PC-3 (cell line): ENCODE measurements at places on chromosomes 3 and 15. TPM values are rescaled to one million over a fixed set of nuclear protein-coding genes. Genes with fewer than 3 reads are reported as not detected.

Gene MPI
- 30.6 and 35.2 TPM in 2 replicates for total RNA-seq

Gene ZNF502
- not detected in 2 replicates for total RNA-seq

Gene FILIP1L
- not detected in 2 replicates for total RNA-seq

Gene SNTN
- not detected in 2 replicates for total RNA-seq

Gene PDCD10
- 80.5 and 105 TPM in 2 replicates for total RNA-seq

Gene TRH
- not detected in 2 replicates for total RNA-seq

DNA sequence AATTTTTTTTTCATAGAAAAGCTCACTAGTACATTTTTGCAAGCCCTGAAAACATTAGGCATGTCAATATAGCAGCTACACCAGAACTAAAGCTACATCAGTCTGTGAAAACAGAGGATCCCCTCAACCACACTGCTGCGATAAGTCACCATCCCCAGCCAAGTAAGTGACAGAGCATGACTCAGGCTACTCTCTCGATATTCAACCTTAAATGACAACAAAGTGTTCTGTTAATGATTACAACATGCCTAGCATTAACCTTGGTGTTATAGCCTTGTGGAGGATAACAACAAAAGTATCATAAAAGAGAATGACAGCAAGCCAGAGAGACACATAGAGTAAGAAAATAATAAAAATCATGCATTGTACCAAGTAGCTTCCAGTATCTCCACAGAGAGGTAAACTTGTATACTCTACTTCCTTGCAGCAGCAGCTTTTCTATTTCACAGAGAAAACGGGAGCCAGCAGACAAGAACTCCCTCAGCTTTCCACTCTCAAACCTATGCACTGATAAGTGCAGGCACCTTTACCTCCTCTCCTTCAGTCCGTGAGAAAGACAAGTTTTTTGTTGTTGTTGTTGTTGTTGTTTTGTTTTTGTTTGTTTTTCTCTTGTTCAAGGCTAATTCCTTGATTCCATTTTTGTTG, 76.6 kb downstream of the GBE1 start:
- peak; percentile 38 for DNase-seq

DNA sequence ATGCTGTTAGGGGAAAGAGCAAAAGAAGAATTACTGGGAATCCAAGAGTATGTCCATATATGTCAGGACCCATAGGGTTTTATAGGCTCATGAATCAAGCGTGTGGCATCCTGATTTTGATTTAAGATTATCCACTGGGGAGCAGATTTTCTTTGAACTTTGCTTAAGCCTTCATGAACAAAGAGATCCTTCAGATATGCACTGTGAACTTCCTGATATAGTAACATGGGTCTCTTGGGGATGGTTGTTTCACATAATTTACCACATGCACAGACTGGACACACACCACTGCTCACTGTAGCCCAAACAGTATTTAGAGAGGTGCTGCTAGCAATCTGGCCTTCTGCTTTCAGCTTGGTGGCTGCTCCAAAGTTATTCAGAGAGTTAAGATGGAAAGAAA, 200.9 kb upstream of the ZPLD1 start:
- DNase-seq: peak; percentile 78

GRCh38 chr15:76108021-76108723, 48.4 kb downstream of the TMEM266 start:
- DNase-seq: no peak

DNA sequence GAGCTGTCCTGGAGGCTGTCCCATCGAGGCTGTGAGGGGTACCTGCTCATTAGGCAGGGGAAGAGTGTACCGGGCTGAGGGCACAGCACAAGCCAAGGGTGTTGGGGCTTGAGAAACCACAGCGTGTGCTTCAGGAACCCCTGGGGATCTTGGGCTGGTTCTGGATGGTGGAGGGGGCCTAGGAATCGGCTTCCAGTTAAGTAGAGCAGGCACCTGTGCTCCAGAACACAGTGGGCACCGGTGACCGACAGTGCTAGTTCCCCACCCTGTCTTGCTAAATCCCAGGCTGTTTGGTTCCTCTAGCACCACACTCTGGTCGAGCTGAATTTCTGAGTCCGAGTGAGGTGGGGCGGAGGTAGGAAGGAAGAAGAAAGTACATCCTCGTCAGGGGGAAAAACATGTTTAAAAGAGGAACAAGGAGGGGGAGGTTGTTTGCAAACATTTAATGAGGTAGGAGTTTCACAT, 29.1 kb downstream of the SLC6A6 start:
- DNase-seq: no peak

GRCh38 chr15:78638658-78639314, 2.2 kb downstream of the CHRNB4 start:
- DNase-seq: peak; percentile 74

GRCh38 chr3:346186-346585, 149.6 kb downstream of the CHL1 start:
- peak; percentile 83 for DNase-seq

DNA sequence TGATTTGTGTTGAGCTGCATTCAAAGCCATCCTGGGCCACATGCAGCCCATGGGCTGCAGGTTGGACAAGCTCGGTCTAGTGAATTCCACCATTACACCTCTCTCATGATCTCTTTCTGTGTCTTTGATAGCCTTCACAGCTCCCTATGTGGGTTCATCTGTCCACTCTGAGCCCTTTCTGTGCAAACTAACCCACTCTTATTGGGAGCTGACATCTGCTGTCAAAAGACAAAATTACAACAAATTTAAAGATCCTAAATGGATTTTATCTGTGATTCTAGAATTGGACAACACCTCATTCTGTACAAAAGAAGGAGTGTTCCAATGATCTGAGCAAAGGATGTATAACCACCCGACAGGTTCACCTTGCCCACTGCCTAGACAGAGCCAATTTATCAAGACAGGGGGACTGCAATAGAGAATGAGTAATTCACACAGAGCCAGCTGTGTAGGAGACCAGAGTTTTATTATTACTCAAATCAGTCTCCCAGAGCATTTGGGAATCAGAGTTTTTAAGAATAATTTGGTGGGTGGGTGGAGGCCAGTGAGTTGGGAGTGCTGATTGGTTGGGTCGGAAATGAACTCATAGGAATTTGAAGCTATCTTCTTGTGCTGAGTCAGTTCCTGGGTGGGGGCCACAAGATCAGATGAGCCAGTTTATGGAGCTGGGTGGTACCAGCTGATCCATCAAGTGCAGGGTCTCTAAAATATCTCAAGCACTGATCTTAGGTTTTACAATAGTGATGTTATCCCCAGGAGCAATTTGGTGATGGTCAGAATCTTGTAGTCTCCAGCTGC, 2.6 kb upstream of the XYLB start:
- DNase-seq: peak; percentile 34

DNA sequence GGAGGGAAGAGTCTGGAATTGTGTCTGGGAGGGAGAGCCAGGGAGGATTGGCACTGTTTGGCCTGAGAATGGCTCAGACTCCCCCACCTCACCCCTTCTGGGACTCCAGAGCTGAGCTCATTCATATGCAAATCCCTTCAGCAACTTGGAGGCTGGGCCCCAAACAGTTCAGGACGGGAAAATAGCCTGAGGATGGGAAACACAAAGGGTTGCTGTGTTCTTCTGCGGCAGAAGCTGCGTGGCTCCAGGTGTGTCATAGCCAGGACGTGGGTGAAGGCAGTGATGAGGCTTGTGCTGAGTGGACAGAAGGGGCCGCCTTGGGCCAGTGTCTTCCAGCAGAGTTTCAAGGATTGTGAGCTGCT, 16.6 kb downstream of the MASP1 start:
- DNase-seq: peak; percentile 20

DNA sequence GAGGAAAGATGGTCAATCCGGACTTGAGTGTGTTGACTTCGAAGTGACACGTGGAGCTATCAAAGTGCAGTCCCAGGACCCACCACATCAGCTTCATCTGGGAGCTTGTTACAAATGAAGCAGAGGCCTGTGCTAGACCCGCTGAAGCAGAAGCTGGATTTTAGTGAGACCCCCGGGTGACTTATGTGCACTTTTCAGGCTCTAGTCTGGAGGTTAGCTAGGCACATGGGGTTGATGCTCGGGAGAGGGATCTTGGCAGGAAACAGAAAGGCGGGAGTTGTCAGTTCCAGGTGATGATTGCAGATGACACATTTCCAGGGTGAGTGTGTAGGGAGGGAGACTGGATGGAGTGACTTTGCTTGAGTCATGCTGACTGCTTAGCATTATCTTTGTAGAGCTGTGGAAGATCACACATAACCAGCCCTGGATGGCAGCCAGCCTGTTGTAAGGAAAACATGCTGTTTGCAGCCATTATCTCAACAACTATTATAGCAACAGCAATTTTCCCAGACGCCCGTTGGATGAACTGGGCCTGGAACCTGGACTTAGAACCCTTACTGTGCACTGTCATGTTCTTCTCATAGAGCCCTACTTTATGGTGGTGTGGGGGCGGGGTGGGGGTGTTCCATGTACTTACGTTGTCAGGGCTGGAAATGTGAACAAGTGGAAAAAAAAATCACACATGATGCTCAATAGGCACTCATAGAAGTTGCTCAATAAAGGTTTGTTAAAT, 122.4 kb downstream of the THSD4 start:
- peak; percentile 95 for DNase-seq

DNA sequence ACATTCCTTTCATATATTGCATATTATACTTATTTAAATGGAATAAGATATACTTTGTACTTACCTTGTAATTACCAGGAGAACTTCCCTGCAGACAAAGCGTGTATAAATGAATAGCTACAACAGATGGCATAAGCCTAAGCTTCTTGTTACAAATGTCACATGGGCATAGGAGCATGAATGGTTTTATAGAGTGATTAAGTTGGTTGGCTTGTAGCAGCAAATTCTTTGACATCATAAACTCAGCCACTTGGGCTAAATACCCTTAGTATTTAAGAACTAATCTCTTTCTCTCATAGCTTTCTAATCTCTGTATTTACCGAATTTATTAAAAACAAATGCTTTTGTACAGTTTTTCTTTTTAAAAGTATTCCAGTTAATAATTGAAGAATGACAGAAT, at the start of gene UBAP1L:
UBAP1L (minus strand) TSS at position 115 of the 400 bp plus-strand sequence. CDS start 8,985 bp downstream, outside the sequence.
- no peak for DNase-seq

- DNase-seq: peak; percentile 74
Measured at GRCh38 chr15:55279746-55280351, 9.8 kb downstream of the RAB27A start.

DNA sequence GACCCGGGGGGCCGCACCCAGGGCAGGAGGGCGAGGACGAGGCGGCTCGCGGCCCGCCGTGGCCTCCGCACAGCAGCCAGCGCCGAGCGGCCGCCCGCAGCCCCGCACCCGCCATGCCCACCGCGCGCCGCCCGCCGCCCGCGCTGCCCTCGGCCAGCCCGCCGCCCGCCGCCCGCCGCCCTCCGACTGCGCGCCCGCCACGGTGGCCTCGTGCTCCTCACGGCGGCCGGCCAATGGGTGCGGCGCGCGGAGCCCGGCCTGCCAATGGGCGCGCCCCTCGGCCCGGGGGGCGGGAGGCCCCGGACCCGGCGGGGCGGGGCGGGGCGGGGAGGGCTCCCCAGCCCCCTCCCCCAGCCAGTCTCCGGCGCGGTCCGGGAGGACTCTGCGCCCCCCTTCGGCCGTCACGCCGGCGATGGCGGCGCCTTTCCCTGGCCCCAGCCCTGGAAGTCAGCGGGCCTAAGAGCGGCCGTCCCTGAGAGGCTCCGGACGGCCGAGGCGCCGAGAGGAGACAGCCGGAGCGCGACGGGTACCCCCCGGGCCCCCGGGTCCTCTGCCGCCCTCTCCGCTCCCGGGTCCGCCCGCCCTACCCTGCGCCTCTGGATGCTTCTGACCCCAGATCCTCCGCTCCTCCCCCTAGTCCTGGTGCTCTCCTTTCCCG, at the start of gene NT5DC2:
NT5DC2 (minus strand) TSS at position 235 of the 658 bp plus-strand sequence; CDS start at position 115, 120 bp downstream.
- DNase-seq: peak; percentile 83

DNA sequence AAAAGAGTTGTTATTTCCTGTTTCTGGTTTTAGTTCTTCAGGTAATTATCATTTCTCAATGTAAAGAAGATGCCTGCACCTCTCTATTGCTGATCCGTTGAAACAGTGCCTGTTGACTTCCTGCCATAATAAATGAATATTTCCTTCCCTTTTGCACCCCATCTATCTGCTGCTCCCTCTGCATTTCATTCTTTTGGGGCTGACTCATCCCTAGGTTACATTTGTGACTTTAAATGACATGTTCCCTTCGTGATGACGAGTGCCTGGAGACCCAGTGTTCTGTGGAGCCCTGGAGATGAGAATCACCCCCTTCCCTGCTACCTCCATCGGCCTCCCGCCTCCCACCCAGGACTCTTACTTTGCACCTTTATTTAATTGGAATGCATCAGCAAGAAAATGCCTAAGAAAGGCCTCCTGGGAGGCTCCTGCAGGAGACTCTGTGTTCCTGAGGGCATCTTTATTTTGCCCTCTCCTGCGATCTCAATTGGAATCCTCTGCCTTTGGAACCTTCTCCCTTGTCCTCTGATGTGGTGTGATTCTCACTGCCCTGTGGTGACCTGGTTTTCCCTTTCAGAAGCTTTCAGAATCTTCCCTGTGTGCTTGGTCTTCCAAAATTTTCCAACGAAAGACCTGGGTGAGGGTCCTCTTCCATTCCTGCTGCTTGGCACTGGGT, 13.7 kb downstream of the LRRK1 start:
- no peak for DNase-seq

DNA sequence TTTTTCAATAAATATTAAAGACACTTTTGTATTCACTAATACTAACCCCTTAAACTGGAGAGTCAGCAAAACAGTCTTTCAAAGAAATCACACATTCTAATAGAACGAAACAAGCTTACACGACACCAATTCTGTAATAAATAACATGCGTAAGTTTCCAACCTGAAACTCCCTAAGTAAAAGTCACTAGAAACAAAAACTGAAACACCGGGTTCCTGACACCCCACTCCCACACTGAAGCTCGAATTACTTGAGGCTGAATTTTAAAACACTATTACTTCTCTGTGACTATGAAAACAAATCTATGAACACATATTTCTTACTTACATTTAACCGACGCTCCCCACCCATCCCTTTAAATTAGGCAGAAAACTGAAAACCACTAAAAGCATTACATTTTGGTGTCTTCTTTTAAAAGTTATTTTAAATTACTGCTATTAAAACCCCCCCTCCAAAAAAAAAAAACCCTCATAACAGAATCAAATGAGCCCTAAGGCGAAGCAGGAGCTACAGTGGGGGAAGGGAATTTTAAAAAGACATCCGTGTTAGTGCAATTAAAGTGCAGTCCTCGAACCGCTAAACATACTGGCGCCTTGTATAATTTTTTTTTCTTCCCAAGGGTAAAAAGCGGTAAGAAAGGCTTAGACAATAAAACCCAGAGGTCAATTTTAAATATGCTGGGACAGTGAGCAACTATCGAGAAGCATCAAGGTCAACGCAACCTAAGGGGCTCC, 878 bp downstream of the SPPL2A start:
- DNase-seq: peak; percentile 2

DNA sequence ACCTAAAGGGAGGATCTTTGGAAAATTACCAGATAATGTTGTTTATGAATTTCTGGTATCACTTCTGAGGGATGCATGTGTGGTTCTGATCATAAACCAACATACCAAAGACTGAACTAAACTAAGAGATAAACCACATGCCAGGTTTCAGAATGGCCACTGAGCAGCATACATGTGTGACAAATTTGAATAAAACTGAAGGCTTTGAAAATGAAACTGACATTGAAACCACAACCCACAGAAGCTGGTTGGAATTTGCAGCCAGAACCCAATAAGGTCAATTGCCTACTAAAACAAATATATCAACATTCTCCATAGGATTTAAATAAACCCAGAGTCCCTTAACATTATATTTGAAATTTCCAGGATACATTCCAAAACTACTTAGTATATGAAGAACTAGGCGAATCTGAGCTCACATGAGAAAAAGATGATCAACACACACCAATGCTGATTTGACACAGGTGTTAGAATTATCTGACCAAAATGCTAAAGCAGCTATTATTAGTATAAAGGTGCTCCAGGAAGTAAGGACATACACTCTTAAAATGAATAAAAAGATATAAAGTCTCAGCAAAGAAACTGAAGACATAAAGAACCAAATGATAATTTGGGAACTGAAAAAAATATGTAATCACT, 125.0 kb downstream of the ZNF280D start:
- no peak for DNase-seq

GRCh38 chr3:59885101-59885500, 835.3 kb upstream of the CFAP20DC start:
- no peak for DNase-seq
